ENCODE measurements at places on chromosomes 12 and 14.
A peak's percentile ranks its signal among the peaks of the same experiment; 100 is the strongest.

GRCh38 chr12:91326058-91327027 is 143.7 kb upstream of the DCN start:
- peak; percentile 2 for DNase-seq

DNA sequence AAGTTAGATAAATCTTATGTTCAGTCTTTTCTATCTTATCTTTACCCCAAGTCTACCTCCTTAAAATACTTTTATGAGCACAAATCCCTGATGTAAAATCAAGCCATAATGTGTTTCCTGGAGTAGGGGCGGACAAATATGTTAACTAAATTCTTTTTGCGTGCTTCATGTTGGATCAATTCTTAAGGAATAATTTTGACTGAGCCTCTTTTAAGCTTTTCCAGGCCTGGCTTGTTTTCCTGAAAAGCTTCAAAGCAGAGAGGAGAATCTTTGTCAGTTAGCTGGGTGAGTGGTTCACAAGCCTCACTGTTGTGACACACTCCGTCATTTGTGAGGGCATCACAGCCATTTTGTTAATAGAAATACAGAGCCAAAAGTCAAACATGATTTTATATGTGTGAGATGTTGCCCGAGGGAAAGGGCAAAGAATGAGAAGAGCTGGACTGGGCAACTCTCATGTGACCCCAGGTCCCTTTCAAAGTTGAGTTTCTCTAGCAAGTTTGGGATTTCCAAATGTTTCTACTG is 468.9 kb downstream of the RGS6 start:
- no peak for DNase-seq

DNA sequence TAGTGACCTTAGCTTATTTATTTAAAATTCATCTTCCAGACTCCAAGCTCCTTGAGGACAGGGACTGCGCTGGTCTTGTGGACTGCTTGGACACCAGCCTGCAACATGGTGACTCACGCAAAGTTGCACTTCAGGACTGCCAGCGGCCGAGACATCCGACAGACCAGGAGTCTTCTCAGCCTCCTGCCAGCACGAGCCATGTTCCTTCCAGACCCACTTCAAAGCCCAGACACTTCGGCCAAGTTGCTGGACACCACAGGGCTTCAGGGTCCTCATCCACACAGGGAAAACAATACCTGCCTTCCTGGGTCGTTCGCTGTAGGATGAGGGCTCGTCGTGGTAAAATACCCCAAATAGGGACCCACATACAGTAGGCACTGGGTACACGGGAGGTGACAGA is 88.7 kb downstream of the BCL11B start:
- no peak for DNase-seq

- no peak for DNase-seq
Observed at GRCh38 chr14:71004481-71004880, 97.2 kb downstream of the PCNX1 start.

GRCh38 chr14:69101331-69101826 is 51.5 kb downstream of the DCAF5 start:
- peak; percentile 2 for DNase-seq

- no peak for DNase-seq
Observed at GRCh38 chr14:65361920-65362319, 50.6 kb upstream of the FUT8 start.

GRCh38 chr12:55824726-55825125 is 4.7 kb downstream of the DNAJC14 start:
- no peak for DNase-seq

- DNase-seq = no peak
Observed at GRCh38 chr12:56521209-56521589, 421 bp upstream of the RBMS2 start.

- no peak for DNase-seq
Observed at GRCh38 chr14:81068176-81068782, 112.9 kb downstream of the TSHR start.

DNA sequence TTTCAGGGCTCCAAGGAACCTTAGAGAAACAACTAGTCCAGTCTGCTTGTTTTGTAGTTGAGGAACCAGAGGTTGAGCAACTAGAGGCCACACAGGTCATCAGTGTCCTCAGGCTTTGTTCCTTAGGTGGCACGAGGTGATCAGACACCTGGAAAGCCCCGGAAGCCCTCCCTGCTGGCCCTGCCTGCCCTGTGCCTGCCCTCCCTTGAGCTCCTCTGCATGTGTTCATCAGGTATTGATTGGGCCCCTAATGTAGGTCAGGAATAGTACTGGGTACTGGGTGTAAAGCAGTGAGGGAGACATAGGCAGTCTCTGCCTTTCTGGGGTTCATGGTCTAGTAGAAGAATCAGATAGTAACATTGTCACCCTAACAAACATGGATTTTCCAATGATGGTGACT is 114.3 kb downstream of the TSPAN9 start:
- no peak for DNase-seq

DNA sequence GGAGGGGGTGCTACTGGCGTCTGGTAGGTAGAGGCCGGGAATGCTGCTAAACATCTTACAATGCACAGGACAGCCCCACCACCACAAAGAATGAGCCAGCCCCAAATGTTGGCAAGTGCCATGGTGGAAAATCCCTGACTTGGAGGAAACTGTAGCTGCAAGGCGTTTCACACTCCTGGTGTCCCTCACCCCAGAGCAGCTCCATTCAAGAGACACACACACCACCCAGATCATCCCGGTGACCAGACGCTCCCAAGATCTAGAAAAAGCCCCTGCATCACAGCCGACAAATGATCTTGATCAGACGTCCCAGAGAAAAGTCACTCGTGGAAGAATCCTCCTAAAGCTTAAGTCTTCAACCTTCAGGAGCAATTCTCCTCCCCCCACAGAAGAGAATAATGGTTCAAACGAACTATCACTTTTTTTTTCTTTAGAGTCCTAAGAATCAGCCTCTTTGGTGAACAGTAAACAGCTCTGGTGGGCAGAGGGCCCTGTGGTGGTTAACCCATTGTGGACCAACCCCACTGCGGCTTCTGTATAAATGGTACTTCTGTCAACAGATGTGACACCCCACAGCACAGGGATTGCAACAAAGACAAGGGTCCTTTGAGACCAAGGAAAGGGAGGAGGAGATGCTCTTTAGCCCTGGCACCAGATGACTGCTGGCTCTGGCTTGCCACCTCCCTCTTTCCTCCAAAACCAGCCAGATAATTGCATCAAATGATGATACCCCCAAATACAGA is 2.7 kb downstream of the GLTP start:
- DNase-seq = no peak

DNA sequence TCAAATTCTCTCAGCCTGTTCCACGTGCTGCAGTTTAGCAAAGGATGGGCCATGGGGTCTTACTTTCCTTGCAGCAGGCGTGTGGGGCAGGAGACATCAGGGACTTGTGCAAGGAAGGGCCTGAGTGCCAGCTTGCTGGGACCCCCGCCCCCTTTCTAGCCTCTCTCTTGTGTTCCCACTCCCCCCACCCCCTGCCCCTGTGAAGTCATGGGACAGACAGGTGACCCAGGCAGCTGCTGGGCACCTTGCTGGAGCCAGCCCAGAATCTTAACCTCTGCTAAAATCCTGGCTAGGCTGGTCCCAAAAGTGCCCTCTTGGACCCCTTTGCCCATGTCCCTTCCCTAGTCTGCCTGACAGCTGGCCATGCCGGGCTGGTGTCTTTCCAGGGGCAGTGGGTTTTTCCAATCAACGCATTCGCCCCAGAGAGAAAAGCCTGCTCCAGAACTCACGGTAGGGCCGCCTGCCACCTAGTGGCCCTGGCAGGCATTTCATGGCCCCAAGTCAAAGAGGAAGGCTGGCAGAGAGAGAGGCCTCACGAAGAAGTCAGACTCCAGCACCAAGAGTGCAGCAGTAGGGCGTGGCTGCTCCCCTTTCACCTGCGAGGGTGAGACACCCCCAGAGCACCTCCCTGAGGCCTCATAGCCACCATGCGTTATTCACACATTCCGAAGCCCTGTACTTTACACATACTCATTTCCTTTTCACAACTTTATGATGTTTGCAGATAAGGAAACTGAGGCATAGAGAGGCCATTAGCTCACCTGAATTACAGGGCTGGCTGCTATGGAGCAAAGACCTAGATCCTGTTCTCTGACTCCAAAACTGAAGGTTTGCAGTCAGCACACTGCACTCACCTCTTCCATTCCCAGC is 67.4 kb downstream of the LGMN start:
- peak; percentile 34 for DNase-seq

DNA sequence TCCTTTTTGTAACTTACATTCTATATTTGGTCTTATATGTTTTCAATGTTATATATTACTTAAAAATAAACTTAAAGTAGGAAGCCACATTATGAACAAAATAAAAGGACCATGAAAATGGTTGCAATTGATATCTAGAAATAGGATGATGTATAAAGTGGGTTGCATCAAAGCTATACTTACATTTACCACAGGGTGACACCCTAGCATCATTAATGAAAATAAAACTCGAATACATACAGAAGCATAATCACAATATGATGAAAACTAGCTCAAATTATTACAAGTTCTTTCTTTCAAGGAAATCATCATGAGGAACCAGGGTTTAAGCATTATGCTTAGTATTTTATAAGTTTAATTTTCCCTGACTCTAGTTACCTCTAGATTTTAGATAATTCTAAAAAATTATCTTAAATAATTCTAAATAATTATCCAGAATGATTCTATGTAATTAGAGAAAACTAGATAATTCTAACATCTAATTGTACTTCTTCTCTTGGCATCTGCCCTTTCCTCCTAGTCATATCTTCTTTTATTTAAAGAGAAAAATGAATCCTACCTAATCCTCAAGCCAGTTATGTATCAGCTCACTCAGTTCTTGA is 31.2 kb downstream of the TAS2R7 start:
- DNase-seq = no peak

DNA sequence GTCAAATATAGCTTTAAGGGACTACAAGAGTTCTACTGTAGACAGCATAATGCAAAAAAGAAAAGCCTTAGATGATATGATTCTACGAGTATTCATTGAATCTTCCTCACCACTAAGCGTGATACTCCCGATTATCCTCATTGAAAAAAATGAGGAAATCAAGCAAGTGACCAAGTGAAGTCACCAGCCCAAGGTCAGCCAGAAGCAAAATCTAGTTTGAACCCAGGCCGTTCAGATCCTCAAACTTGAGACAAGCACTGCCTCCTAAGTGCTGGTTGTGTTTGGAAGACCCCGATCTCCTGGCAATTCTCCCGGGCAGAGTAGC is 845 bp downstream of the GIT2 start:
- DNase-seq = no peak

- DNase-seq = no peak
Observed at GRCh38 chr12:45966486-45966885, 23.9 kb downstream of the SCAF11 start.

DNA sequence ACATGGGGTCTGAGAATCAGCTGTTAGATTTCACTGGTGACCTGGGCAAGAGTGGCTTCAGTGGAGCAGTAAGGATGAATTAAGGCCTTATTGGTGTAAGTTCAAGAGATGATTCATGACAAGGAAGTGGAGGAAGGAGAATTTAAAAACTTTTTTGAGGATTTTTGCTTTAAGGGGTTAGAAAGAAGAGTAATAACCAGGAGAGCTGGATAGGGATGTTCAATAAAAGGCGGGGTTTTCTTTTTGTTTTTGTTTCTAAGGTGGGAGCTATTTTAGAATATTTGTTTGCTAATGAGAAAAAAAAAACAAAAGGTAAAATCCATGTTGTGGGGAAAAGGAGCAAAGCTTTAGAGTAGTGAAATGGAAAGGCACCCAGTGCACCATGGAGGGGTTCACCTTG is 15.2 kb upstream of the TUBA1B start:
- no peak for DNase-seq

- no peak for DNase-seq
Observed at GRCh38 chr14:61644834-61645233, 50.5 kb upstream of the HIF1A start.

- DNase-seq = no peak
Observed at GRCh38 chr12:26281320-26281719, 85.9 kb downstream of the SSPN start.

DNA sequence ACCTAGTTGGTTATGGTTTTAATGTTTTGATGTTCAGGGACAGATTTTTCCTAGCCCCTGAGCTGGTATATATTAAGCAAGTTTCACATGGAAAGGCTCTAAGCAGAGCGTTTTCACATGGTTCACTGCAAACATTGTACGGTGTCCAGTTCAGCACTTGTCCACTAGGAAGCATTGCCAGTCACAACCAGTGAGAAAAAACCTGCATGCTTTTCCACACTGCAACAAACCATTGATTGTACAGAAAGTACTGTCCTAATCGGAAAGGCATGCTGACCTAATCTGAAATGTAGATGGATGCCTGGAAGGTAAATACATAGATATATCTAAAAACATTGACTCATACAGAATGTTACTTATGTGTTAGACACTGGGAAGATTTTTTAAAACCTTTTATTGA is 25.0 kb upstream of the NPAS3 start:
- DNase-seq = no peak

Data from COR-L47 (cell line).